ENCODE measurements at places on chromosomes 12 and 14.

- DNase-seq = no peak
Observed at GRCh38 chr12:72832024-72832423, 559.9 kb downstream of the TRHDE start.

DNA sequence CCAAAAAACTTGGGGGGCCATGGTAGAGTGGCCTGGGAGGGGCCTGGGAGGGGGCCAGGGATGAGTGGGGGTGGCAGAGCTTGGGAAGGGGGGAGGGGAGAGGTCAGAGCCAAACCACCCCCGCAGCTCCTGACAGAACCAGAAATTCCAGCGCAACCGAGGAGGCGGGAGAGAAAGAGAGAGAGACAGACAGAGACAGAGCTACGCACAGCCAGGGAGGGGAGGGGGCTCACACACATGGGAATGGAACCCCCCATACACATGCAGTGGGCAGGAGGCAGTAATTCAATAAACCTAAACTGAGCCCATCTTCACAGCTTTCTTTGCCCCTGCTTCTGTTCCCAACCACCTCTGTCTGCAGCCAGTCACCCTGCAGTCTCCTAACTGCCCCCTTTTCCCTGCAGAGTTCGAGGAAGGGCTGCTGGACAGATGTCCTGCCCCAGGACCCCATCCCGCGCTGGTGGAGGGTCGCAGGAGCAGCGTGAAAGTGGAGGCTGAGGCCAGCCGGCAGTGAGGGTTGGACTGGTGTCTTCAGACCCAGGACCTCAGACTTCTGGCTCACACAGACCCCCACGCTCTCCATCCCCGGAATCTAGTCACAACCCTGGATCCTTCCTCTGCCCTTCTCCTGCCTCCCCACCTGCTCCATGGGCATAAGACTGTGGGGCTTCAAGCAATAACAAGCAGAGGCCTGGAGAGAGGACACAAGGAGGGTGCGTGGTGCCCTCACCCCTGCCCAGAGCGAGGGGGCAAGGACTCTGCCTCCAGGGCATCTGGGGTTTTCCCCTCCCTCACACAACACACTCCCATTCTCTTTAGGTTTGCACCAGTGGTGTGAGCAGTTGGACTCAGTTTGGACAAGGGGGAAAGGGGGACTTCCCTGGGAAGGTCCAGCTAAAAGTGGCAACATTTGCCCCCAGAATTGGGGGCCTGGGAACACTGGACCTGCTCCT, 5.6 kb downstream of the NAB2 start:
- no peak for DNase-seq

GRCh38 chr12:25781232-25781631, 177.2 kb upstream of the RASSF8 start:
- DNase-seq = no peak

DNA sequence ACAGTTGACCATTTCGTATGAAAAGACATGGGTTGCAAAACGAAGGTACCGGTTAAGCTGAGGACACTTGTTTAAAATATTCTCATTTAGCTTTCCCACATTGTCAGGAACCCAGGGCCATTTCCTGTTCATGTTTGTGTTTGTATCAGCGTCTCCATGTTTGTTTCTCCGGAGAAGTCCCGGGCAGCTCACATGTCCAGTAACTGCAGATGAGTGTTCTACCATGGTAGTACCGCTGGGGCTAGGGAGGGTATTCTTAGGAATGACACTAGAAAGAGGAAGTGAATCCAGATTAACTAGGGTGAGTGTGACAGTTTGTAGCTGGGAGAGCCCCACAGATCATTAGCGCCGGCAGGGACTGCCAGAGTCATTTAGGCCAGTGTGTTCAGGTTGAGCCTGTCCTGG, 50.0 kb upstream of the EVL start:
- DNase-seq = no peak

- peak; percentile 49 for DNase-seq
Observed at GRCh38 chr12:54017027-54017788, 8.4 kb downstream of the HOXC8 start.

DNA sequence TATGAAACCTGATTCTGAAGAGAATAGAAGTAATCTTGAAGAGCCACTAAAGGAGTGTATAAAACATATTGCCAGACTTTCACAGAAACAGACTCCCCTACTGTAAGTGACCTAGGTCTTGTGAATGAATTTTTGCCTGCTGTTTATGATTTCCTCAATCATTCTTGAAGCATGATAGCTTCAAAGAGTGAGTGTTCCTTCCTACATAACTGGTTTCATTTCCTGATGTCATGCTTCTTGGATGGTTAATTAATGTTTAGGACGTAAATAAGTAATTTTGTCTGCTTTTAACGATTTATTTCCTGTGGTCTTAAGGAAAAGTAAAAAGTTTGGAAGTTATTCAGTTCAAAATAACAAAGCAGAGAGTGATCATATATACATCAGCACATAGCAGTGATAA, 129.8 kb downstream of the PIK3C2G start:
- no peak for DNase-seq

DNA sequence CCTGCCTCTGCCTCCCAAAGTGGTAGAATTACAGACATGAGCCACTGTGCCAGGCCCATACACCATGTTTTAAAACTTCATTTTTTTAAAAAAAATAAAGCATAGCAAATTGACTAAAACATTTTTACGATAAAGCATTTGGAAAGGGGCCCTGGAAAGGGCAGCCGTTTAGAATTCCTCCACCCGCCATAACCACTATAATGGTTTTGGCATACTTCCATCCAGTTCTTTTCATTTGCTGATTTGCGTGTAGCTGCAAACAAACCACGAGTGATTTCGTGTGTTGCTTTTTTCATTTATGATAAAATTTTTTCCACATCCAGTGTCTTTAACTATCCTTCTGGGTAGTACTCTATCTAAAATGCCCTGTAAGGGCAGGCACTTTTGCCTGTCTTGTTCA, 91.8 kb upstream of the RIN3 start:
- no peak for DNase-seq

- no peak for DNase-seq
Observed at GRCh38 chr14:60212503-60213371, 36.3 kb upstream of the PPM1A start.

- no peak for DNase-seq
Observed at GRCh38 chr14:81831128-81831820, 297.6 kb upstream of the SEL1L start.

- DNase-seq = no peak
Observed at GRCh38 chr12:119381471-119382235, 47.1 kb downstream of the CCDC60 start.

- peak; percentile 42 for DNase-seq
Observed at GRCh38 chr12:98485792-98486340, 29.5 kb upstream of the TMPO start.

DNA sequence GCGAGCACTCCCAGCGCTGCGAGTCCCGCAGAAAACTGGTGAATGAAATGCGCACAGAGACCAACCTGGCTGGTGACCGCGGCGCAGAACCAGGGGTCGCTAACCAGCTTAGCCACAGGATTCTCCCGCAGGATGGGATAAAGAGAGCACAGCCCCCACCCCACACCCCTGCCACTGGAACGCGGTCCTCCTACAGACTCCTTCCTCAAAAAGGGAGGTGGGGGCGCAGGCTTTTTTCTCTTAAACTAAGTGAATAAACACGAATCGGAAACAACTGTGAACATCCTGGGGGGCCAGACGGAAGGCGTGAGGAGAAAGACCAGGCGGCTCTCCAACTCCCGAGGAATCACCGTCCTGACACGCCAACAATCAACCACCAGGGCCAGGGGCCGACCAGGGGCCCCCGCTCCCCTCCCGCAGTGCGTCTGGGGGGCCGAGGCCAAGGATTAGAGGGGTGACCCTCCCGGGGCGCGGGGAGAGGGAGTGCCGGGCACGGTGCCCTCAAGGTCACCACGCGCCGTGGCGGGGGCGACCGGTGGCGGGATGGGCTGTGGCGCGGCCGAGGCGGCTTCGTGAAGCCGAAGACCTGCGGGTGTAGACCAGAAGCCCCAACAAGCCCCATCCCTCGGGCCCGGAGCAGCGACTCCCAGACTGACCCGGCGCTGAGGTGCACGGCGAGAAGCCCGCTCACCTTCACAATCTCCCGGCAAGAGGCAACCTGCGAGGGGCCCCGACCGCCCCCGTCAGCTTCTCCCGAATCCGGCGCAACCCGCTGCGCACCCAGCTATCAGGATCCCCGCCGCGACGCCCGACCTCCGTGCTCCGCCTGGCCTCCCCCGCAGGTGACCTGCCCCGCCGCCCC, 704 bp downstream of the ATP2B1 start:
- DNase-seq = no peak

GRCh38 chr14:73027984-73028383, 1.1 kb upstream of the ZFYVE1 start:
- DNase-seq = no peak

GRCh38 chr12:58502841-58503240, 417.5 kb downstream of the LRIG3 start:
- no peak for DNase-seq

GRCh38 chr14:83316356-83316755, 1782.7 kb upstream of the SEL1L start:
- DNase-seq = no peak

DNA sequence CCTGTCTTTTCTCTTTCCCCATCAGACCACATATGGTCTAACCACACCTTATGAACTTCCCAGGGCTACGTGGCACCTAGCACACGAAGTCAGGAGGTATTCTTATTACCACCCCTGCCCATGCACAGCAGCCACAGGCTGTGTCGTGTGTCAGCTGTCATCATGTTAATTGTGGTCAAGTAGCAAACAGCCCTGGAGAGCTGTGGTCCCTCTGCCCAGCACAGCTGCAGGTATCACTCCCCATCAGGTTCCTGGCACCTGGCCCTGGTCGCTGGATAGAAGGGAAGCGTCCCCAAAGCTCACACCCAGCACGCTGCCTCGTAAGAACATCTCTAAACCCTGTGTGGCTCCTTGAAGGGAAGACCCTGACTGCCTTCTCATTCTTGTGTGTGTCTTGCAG, 45.4 kb downstream of the CLMN start:
- no peak for DNase-seq

- no peak for DNase-seq
Observed at GRCh38 chr12:52821826-52822660, 8.1 kb upstream of the KRT4 start.

- DNase-seq = no peak
Observed at GRCh38 chr14:34256223-34256622, 205.8 kb downstream of the SPTSSA start.

DNA sequence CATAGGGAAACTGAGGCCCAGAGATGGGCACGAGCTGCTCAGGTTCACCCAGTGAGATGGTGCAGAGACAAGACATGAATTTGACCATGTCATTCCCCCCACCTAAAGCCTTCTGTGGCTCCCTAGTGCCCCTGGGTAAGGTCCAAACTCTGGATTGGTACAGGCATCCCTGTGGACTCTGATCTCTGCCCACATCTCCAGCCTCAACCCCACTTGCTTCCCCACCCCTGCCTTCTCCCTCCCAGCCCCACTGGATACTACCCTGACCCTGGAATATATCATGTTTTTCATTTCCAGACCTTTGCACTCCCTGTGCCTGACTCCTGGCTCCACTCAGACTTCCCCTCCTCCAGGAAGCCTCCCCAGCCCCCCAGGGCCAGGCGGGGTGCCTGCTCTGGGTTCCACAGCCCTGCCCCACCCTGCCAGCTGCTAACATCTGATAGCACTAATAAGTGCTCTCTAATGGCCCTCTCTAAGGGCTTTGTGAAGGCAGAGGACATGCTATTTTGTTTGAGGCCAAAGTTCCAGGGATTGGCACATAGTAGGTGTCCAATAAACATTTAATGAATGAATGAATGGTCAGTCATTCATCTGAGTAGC, 1.1 kb upstream of the SDSL start:
- no peak for DNase-seq

Data from DMS 273 treated with DMSO at 0.1 percent for 48 hours (cell line).